ENCODE measurements at places on chromosomes 12 and 14.

GRCh38 chr12:127336416-127336815 lies 930.6 kb upstream of the TMEM132C start:
- no peak for DNase-seq

- no peak for DNase-seq
These were observed 60.9 kb upstream of the TMTC1 start for GRCh38 chr12:29844667-29845066.

DNA sequence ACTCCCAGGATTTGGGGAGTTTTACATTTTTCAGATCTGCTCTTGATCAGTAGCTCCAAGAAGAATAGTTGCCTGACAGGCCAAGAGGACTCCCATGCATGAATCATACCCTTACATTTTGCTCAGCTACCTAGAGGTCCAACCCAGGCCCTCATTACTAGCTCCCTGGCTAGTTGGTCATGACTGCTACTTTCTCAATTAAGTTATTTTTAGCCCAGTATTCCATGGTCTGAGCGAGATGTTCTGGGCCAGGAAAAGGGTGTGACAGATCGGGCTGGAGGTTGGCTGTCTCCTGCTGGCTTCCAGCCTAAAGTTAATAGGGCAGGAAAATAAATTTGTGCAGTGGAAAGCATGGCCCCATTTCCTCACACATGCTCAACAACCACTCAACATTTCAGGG lies 379.2 kb downstream of the GRIN2B start:
- DNase-seq: no peak

GRCh38 chr12:93139028-93139665 lies 210.1 kb upstream of the EEA1 start:
- DNase-seq: no peak

- DNase-seq: peak; percentile 33
These were observed 34.8 kb downstream of the HIGD1C start for GRCh38 chr12:50986966-50987737.

DNA sequence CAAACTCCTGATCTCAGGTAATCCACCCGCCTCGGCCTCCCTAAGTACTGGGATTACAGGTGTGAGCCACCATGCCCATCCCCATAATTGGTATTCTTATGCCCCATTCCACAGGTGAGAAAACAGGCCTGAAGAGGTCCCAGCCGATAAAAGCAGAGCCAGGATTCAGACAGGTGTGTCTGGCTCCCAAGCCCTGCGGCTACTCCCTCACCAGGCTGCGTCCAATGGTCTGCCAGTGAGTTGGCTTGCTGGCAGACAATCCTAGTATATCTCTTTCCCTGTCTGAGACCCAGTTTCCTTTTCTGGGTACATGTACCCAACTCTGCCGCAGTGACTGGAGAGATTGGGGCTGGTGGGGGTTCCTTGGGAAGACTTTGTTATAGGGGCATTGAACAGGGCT lies 1.9 kb upstream of the TSPAN9 start:
- DNase-seq: no peak

GRCh38 chr12:27083861-27084394 lies 1.6 kb upstream of the C12orf71 start:
- no peak for DNase-seq

DNA sequence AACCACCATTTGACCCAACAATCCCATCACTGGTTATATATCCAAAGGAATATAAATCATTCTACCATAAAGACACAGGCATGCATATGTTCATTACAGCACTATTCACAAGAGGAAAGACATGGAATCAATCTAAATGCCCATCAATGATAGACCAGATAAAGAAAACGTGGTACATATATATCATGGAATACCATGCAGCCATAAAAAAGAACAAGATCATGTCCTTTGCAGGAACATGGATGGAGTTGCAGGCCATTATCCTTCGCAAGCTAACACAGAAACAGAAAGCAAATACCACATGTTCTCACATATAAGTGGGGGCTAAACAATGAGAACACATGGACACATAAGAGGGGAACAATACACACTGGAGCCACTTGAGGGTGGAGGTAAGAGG lies 15.7 kb downstream of the CAPRIN2 start:
- DNase-seq: no peak

DNA sequence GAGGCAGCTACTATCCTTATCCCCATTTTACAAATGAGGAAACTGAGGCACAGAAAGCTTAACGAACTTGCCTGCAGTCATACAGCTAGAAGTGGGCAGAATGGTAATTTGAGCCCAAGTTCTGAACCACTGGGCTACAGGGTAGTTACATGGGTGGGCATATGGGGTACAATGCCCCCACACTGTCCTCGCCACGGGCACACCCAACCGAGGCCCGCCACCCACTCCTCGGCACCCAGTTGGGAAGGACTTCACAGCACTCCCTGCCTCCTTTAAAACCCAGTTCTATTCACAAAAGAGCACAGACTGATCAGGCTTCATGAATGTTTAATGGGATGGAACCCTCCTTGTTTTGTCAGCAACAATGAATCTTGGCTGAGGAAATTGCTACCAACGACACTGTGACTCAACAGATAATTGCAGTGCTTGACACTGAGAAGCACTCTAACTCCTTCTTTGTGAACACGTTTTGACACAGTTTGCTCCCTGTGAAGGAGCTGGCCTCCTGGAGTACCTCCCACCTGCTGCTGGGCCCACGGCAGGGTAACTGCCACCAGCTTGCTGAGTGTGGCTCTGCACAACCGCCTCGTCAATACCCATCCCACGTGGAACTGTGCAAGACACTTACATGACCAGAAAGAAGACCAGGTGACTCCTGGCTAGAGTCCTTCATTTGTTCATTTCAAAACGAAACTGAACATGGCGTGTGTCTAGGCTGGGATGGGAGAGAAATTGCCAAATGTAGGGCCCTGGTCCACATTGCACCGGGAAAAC lies 63.5 kb downstream of the CLMN start:
- DNase-seq: peak; percentile 11

DNA sequence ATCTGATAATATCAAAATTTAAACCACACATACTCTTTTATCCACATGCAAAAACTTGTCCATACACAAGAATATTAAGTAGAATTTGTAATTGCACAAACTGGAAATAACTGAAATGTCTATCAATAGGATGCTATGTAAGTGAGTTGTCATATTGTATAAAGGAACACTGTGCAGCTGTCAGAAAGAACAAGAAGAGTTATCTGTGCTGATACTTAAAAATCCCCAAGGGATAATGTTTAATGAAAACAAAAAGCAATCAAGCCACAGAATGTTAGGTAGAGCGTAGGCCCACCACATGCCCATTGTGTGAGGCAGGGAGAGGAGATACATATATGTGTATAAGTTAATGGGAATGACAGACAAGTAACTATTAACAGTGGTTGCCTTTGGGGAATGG lies 25.9 kb upstream of the HIGD1C start:
- no peak for DNase-seq

DNA sequence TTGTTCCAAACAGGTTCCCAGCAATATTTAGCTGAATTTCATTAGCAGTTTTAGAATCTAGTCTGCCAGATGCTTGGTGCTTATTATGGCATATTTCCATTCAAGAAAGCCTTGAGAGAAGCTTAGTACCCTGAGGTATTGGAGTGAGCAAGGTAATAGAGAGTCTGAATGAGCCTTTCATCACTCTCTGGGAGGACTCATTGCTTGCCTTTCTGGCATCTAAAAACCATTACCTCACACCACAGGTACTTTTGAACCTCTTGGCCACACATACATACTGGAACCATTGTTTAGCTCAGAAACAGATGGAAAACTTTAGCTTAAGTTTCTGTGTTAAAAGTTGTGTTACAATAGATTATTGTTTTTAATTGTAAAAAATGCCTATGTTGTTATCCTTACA lies 27.4 kb upstream of the KCNH3 start:
- no peak for DNase-seq

- DNase-seq: no peak
These were observed 70.9 kb downstream of the ASCL4 start for GRCh38 chr12:107845226-107845979.

GRCh38 chr12:53729644-53730043 lies 2.4 kb upstream of the CALCOCO1 start:
- DNase-seq: no peak

- no peak for DNase-seq
These were observed 9.9 kb upstream of the PTHLH start for GRCh38 chr12:27982385-27982784.

GRCh38 chr14:98512501-98513251 lies 759.3 kb downstream of the BCL11B start:
- DNase-seq: no peak

GRCh38 chr14:90603336-90603735 lies 206.5 kb downstream of the CALM1 start:
- DNase-seq: no peak

- DNase-seq: peak; percentile 41
These were observed 5.9 kb downstream of the GPR84 start for GRCh38 chr12:54358191-54358944.

DNA sequence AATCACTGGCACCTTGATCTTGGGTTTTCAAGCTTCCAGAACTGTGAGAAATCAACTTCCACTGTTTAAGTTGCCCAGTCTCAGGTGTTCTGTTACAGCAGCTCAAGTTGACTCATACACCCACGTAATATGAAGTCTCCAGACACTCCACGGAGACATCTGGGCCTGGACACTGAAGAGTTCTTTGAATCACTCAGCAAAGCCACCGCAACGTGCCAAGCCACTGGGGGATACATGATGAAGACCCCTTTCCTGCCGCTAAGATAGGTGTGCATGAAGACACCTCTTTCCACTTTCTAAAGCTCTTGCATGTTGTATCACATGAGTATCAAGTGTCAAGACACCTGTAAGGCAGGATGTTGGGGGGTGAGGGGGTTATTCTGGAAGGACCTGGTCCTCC lies 311.7 kb upstream of the RTL1 start:
- no peak for DNase-seq

- DNase-seq: no peak
These were observed 34.7 kb downstream of the SSH1 start for GRCh38 chr12:108822497-108823205.

GRCh38 chr12:29990971-29991370 lies 207.2 kb upstream of the TMTC1 start:
- no peak for DNase-seq

DNA sequence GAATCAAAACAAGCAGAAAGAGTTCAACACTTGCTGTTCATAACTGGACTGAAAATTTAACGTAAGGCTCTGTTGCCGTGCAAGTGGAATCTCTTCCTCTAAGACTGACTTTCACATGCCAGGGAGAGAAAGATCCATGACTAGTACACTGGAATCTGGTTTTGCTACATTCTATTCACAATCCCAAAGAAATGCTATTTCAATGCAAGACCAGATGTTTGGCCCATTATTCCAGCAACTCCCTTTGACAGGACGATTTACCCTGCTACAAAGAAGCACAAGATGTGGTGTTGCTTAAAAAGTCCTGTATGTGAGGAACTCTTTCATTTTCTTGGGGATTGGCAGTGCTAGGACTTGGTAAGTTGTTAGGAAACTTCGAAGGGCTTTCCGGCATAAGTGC lies 17.4 kb downstream of the RFC5 start:
- no peak for DNase-seq

GRCh38 chr14:35355981-35356841 lies 48.3 kb downstream of the NFKBIA start:
- no peak for DNase-seq

- no peak for DNase-seq
These were observed 10.3 kb downstream of the CCDC175 start for GRCh38 chr14:59566296-59566695.

DNA sequence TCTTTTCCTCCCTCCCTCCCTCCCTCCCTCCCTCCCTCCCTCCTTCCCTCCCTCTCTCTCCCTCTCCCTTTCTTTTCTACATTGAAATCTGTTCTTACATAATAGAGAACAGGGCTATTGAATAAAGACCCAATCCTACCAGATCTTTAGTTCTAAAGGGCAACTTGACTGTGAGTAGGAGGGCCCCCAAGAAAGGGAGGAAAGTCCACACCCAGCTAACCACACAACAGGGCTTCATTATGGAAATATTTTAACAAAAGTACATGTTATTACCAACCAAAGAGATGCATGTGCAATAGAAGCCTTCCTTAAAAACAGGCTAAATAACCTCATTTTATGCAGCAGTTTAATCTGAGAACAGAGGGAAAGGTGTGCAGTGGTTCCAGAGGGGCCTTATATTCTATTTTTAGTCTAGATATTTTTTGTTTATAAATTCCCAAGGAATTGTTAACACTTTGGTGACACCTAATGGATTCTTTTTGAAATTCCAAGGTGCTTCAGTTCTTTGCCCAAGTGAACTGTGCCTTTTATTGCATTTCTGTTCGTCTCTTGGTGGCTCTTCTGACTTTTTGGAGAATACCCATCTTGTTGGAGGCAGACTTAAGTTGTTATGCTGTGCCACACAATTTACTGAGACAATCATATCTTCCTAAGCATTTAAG lies 63.0 kb downstream of the GNS start:
- peak; percentile 18 for DNase-seq

GRCh38 chr12:132251741-132252490 lies 77.5 kb downstream of the GALNT9 start:
- no peak for DNase-seq

- DNase-seq: no peak
These were observed 84.0 kb upstream of the PTPRB start for GRCh38 chr12:70721216-70721615.

- no peak for DNase-seq
These were observed 1.6 kb downstream of the GDF11 start for GRCh38 chr12:55744340-55745030.

DNA sequence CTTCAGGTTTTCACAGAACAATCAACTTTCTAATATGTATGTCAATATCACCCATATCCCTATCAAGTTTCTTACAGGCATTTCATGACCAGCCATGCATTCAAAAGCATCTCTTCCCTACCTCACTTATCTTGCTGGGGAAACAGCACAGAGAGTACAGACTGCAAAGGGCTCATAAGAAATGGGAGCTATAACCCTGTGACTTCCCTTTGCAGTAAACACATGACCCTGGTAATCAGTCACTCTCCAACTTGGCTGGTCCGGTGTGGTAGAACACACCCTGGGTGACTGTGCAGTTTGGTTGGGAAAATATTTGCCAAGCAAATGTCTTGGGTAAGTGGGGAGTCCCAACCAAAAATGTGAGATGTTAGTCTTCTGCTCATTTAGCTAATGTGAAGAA lies 49.4 kb upstream of the TMCC3 start:
- no peak for DNase-seq

- no peak for DNase-seq
These were observed 52.4 kb upstream of the FRS2 start for GRCh38 chr12:69417741-69418167.

DNA sequence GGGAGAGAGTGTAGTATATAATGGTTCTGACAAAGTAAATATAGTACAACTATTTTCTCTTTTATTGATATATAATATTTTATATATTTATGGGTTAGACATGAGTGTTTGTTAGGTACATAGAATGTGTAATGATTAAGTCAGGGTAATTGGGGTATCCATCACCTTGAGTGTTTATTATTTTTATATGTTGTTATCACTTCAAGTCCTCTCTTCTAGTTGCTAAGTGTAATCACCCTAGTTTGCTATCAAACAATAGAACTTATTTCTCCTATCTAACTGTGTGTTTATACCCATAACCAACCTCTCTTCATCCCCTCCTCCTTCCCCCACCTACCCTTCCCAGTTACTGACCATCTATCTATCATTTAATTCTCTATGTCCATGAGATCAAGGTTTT lies 64.2 kb downstream of the BRMS1L start:
- DNase-seq: no peak

GRCh38 chr14:94041551-94042346 lies 15.6 kb downstream of the OTUB2 start:
- no peak for DNase-seq
